LNCaP clone FGC (cell line): ENCODE measurements at places on chromosomes 6 and 20.

- peak; percentile 23 for DNase-seq
These were observed 70.1 kb upstream of the TENT5A start for GRCh38 chr6:81822568-81822967.

- DNase-seq = peak; percentile 97
These were observed 36.9 kb downstream of the UTRN start for GRCh38 chr6:144321839-144322591.

DNA sequence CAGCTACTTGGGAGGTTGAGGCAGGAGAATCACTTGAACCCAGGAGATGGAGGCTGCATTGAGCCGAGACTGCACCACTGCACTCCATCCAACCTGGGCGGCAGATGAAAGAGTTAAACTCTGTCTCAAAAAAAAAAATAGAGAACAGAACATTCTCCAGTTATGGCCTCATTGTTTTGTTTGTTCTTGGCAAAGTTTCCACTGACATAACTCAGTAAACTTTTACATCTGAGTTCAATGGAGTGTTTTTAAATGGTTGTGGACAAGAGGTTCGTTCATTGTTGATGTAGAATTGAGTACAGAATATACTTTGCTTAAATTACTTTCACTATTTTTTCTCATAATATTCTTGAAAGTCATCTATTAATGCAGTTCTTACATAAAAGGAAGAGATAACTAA lies 42.2 kb upstream of the IFNGR1 start:
- DNase-seq = no peak

GRCh38 chr6:45502456-45502855 lies 124.7 kb upstream of the SUPT3H start:
- no peak for DNase-seq

DNA sequence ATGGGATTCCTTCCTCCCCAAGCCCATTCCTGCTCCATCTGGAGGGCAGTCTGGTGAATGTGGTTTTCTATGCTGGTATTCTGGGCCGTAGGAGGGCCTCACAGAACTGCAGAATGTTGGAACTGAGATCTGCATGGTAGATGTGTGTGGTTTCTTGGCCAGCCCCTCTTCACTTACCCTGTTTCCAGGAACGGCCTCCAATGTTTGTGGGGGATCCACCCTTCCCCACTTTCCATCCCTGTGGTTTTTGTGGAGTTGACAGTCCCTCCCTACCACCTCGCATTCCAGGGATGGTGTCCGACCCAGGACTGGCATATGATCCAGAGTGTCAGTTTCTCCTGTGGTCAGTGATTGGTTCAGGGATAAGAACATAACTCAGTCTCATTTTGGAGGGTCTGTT lies 26.7 kb upstream of the TMEM14A start:
- DNase-seq = no peak

- DNase-seq = no peak
These were observed 62.2 kb downstream of the INSM1 start for GRCh38 chr20:20430066-20430465.

DNA sequence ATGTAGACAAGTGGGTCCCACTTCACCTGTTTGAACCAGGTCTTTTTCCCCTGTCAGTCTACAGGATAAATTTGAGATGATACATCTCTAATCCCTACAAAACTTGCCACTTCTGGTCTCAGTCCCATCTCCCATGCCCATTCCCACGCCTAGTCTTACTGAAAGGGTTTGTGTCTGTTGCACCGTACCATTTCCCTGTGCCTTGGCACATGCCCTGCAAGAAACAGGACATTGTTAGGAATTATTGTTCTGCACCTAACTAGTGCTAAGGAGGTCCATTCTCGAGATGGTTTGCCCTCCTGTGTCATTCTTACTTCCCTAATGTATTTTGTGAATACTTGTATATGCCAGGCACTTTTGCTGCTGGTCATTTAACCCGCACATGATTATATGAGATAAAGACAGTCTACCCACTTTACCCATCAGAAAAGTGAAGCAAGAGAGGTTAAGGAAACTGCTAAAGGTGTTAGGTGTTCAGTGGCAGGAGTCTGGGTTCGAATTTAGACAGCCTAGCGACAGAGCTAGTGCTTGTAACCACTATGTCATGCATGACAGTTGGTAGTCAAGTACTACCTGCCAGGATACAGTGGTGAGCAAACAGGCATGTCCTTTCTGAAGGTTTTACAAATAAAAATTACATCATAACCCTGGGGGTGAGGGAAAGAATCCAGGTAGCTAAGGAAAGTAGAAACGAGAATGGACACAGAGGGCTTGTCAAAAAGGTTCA lies 12.7 kb downstream of the FAM217A start:
- DNase-seq = peak; percentile 87

- no peak for DNase-seq
These were observed 54.2 kb upstream of the TRIM26 start for GRCh38 chr6:30267423-30267822.

DNA sequence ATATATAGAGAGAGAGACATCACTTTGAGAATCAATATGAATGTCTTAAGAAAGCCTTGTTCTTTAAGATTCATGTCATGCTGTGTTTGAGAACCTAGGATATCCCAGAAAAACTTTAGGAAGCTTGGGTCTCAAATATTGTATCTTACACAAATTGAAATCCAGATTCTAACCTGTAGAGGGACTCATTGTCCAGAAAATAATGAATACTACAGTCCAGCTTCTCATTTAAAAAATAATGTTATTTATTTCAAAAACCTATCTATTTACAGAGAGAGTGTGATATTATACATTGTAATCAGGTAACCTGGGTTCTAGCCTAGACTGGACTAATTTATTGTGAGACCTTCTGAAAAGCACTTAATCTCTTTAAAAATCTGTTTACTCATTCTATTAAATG lies 4.2 kb downstream of the RFX6 start:
- no peak for DNase-seq

DNA sequence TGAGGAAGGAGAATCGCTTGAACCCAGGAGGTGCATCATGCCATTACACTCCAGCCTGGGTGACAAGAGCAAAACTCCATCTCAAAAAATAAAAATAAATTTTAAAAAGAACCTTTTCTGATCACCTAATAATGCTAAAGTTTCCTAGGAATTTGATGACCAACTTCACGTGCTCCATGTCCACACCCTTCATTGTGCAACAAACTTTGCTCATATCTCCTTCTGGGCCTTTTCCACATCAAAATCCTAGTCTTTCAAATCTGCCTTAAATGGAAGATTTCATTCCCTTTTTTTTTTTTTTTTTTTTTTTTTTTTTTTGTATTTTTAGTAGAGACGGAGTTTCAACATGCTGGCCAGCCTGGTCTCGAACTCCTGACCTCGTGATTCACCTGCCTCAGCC lies 112.5 kb upstream of the LOC128125822 start:
- no peak for DNase-seq

- no peak for DNase-seq
These were observed 23.8 kb upstream of the MTHFD1L start for GRCh38 chr6:150841697-150842096.

- DNase-seq = no peak
These were observed 361.1 kb downstream of the ZFAND3 start for GRCh38 chr6:38180586-38180985.

- DNase-seq = no peak
These were observed 324.9 kb upstream of the CITED2 start for GRCh38 chr6:139699335-139699734.

- DNase-seq = peak; percentile 32
These were observed 33.7 kb upstream of the IYD start for GRCh38 chr6:150334790-150335783.

DNA sequence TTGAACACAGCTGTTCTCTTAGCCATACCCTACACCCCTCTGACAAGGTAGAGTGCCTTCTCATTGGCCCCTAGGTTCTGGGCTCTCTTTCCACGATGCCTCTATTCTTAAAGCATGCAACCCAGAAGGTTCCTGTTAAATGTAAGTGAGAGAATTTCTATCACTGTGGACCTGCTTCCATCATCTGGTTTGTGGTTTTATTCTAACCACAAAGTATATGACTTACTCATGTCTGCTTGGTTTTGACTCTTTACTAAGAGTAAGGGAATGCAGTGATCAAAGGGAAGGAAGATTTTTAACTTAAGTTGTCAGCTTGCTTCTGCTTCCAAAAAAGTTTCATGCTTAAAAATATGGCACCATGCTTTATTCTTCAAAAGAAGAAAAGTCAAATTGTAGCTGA lies 80.2 kb downstream of the ANKEF1 start:
- no peak for DNase-seq

DNA sequence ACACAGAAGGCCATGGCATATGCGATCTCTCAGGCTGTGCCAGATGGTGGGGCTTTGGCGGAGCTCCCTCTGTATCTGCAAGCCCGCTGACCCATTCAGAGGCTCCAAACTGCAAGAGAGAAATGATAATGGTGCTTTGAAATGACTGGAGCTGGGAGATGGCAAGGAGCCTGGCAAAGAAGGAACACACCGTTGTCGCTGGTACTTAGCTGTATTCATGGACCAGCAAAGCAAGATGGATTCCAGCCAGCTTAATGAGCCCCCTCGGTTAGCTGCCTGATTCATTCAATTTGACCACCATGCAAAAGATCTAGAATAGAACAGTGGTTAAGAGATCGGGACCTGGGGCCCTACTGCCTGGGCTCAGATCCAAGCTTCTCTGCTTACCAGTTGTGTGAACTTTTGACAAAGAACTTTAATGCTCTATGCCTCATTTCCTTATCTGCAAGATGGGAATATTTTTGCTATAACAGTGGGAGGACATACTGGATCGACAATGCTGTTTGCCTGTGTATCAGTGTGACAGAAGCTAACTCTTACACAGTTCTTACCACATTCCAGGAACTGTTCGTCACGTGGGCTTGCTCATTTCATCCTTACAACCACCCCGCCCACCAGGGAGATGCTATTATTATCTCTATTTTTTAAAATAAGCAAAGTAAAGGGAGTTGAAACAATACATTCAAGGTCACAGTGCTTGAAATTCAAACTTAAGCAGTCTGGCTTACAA lies 317.8 kb upstream of the SULF2 start:
- DNase-seq = no peak

GRCh38 chr20:34375977-34376430 lies 12.9 kb downstream of the ITCH start:
- DNase-seq = peak; percentile 13

- DNase-seq = peak; percentile 18
These were observed 12.8 kb downstream of the TRAF3IP2 start for GRCh38 chr6:111592726-111593511.

- no peak for DNase-seq
These were observed 16.4 kb downstream of the ABT1 start for GRCh38 chr6:26613201-26613600.

DNA sequence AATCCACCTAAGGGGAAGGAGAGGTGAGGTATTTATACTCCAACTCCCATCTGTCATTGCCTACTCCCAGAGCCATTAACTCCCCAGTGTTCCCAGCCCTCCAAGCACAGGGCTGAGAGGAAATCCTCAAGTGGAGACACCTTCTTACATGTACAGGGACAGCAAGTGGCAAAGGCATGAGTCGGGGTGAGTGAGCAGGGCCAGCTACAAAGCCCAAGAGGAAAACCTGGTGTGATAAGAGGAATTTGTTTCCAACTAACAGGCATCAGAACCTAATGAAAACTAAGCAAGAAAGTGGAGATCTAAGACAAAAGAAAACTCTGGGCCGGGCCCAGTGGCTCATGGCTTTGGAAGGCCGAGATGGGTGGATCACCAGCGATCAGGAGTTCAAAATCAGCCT lies 70.0 kb upstream of the SRSF6 start:
- no peak for DNase-seq

DNA sequence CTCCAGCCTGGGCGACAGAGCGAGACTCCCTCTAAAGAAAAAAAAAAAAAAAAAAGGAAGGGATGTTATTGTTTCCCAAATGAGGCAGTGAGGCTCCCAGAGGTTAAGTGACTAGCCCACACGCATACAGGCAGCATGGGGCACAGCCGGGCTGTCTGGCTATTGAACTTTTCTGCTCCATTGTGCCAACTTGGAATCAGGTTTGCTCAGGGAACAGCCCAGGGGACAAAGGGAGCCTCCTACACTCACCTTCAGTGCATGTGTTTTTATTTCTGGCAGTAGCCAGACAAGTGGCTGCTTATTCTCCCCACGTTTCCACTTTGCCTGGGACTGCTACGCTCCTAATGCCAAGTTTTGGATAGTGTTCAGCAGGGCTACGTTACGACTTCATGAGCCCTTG lies 10.7 kb downstream of the ETV7 start:
- no peak for DNase-seq

DNA sequence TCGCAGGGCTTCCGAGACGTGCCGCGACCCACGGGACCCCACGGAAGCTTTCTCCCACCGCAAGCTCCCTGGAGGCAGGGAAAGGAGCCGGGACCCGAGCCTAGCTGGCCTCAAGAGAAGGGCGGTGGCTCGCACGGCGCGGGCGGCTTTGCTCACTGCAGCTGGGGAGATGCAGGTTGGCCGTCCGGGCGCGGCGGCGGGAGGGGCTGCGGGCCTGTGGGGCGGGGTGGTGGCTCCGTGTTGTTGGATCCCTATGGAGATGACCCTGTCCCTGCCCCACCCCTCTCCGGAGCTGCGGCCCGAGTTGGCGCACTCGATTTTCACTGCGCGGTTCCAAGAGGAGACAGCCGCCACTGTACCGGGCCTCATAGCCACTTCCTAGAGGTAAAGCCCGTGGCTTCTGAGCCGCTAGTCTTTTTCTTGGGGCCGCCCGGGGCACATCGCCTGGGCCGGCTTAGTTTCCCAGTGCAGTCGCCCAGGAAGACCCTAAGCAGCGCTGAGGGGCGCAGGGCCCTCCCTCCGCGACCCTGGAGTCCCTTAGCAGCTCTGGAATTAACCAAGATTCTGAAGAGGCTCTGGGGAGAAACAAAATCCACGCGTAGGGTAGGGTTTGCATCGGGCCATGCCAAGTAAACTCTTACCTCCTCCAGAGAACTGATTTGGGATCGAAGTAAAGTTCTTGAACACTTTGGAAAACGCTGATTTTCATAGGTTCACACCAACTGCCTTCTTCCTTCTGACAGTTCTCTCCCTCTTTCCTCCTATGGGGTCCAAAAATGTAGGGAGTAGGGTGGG lies at the start of gene ECT2L:
Gene ECT2L (plus strand): TSS at position 279 of the 795 bp plus-strand sequence. CDS start 17,188 bp downstream, outside the sequence.
- DNase-seq = no peak

DNA sequence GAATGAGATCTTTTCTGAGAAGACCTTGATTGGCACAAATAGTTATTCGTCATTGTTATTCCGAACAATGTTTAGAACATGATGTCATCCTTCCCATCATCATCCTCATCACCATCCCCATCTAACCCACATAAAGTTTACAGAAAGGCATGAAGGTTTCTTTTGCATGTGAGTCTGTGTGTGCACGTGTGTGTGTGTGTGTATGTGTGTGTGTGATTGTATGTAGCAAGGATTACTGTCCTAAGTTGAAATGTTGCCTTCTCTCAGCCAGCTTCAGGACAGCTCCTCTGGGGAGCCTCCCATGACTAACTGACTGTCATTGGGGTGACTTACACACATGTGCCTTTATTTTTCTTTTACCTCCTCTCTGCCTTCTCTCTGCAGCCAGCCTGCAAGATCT lies 113.5 kb downstream of the SLC22A3 start:
- no peak for DNase-seq

GRCh38 chr6:129306826-129307225 lies 403.2 kb downstream of the ARHGAP18 start:
- DNase-seq = no peak
